ENCODE measurements at places on chromosomes 13 and 19.

- no peak for DNase-seq
Observed at GRCh38 chr13:97127842-97128241, 94.3 kb upstream of the MBNL2 start.

- peak; percentile 8 for DNase-seq
Observed at GRCh38 chr19:48639483-48640375, 2.5 kb upstream of the DBP start.

GRCh38 chr13:32264407-32264806, 50.8 kb downstream of the ZAR1L start:
- DNase-seq = no peak

DNA sequence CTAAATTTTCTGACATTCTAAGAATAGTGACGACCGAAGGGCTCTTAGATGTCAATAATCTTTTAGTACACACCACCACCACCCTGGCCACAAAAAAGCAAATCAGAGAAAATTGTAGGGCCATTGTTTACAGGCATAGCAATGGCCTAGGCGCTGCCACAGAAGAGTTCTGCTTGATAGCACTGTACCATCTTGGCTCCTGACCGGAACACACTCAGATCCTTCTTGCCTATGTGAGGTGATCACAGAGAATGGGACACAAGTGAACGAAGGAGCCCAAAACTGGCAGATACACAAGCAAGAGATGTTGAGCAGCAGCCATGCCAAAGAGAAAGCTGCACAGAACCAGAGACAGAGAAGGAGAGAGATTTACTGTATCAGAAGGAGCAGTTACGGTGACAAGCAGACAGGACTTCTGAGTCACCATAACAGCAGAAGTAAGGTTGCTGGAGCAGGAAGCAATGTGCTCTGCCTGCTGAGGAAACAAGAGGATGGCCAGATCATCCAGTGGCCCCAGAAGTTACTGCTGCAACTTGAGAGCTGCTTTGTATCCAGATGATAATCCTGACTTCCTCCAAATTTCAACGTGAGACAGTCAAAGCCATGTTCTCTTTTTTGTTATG, 105.2 kb downstream of the SLITRK6 start:
- DNase-seq = no peak

GRCh38 chr19:40371802-40372122, 18.2 kb downstream of the HIPK4 start:
- no peak for DNase-seq

- DNase-seq = no peak
Observed at GRCh38 chr19:11136400-11137101, 19.0 kb downstream of the SPC24 start.

GRCh38 chr13:27919659-27919933, 204 bp upstream of the PDX1 start:
- DNase-seq = no peak

DNA sequence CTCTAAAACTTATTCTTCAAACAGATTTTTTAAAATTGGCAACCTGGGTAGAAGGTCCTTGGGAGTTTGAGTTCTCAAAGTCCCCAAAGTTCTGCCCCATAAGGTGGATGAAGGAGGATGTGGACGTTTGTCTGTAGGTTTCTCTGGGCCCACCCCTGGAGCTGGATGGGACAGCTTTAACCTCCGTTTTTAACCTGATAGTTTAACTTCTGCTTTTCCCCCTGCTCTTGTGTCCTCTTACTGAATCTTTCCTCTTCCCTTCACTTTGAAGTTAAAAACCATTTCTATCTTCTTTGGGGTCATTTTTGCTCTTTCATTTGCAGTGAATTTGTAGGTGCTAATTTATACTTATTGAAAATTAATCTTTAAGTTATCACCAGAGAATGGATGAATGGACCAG, 79.1 kb downstream of the ESD start:
- DNase-seq = no peak

DNA sequence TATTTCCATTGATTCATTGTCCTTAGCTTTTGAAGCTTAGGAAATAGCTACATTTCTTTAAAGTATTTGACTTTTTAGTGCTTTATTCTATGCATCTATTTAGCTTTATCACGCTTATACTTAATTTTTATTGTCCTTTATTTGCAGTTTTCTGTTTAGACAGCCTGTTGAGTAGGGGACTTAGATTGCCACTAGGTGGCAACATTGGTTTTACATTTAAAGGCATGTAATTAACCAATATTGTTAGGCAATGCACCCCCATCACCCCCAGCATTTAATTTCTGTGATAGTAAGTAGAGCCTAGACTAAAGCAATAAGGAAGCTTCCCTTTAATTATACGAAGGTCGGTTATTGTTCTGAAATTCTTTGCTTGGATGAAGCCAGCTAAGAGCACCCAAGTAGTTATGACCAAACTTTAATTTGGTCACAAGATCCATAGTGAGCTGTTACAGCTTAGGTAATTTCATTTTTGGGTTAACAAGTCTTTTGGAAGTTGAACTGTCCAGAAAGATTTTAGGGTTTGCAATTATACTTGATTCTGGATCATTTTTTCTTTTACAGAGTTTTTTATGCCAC, 36.5 kb downstream of the B3GLCT start:
- peak; percentile 55 for DNase-seq

GRCh38 chr13:98535501-98536354, 41.2 kb downstream of the STK24 start:
- DNase-seq = peak; percentile 37
